Breast epithelium (tissue), 4 donors: ENCODE measurements at places on chromosomes 5 and 9.

GRCh38 chr9:73011956-73012355 lies 59.1 kb upstream of the ALDH1A1 start:
- peak overlapping the region; percentile 53 for H3K27ac ChIP-seq
- no peaks in the 10 kb centered on the region for H3K4me1 ChIP-seq
- DNase-seq, result no peak
- H3K4me3 ChIP-seq, result no peak overlapping the region

DNA sequence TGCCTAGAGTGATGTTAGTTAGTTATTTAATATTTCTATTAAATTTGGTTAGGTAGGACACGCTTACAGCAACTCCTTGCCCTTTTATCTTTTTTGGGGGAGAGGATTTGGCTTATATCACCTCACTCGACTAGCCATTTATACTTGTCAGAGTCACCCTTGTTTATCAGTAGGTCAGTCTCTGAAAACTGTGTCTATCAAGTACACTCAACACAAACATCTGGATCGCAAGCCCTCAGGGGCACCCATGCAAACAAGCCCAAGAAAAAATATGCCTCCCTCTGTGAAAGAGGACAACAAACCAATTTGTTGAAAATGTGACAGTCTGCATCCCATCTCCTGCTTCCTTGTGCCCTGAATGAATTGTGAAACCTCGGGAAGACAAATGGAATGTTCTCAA lies 139.9 kb downstream of the PLCXD3 start:
- H3K4me1 ChIP-seq, result no peaks in the 10 kb centered on the region
- no peak for DNase-seq
- H3K4me3 ChIP-seq, result no peak overlapping the region
- no peaks in the 10 kb centered on the region for H3K27me3 ChIP-seq
- no peak overlapping the region for H3K27ac ChIP-seq

- no peak for DNase-seq
- no peaks in the 10 kb centered on the region for H3K27me3 ChIP-seq
- H3K27ac ChIP-seq, result no peak overlapping the region
Observed at GRCh38 chr9:100554935-100555401, 22.9 kb upstream of the CAVIN4 start.

DNA sequence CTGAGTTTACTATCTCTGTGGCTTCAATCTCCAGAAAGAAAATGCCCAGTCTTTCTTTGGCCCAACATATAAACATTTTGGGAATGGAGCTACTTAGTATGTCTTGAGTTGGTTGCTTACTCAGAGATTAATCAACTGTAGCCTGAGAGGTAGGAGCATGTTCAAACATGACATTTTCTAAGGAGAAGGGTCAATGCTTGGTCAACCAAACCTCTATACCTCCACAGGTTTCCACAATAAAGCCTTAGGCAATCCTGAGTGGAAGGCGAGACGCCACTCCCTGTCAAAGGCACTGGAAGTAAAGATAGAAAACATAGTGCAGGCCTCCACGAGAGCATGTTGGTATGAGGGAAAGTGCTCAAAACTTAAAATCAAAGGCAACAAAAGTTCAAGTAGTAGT lies 411.4 kb downstream of the KCTD16 start:
- H3K27ac ChIP-seq, result no peak overlapping the region
- no peak overlapping the region for H3K4me3 ChIP-seq
- H3K4me1 ChIP-seq, result no peaks in the 10 kb centered on the region

- H3K4me3 ChIP-seq, result no peak overlapping the region
- no peaks in the 10 kb centered on the region for H3K4me1 ChIP-seq
- no peaks in the 10 kb centered on the region for H3K27me3 ChIP-seq
- H3K36me3 ChIP-seq, result no peaks in the 10 kb centered on the region
Observed at GRCh38 chr5:38728029-38728428, 117.8 kb upstream of the OSMR start.
